ENCODE measurements at places on chromosomes 12 and 14. TPM values are rescaled to one million over a fixed set of nuclear protein-coding genes. Genes with fewer than 3 reads are reported as not detected.

Gene SINHCAF
- 169 TPM for total RNA-seq

Gene NANOG
- not detected for total RNA-seq

Gene STYK1
- total RNA-seq: not detected

Gene CCDC59
- 87.1 TPM for total RNA-seq

Gene CCDC77
- total RNA-seq: 13.2 TPM

Gene HELB
- 23.7 TPM for total RNA-seq

Gene GCH1
- 57.3 TPM for total RNA-seq

- peaks cover 40% of the 10 kb centered on the region for H3K4me1 ChIP-seq
- H3K27ac ChIP-seq: no peak overlapping the region
- no peaks in the 10 kb centered on the region for H3K27me3 ChIP-seq
- DNase-seq: no peak
- H3K4me3 ChIP-seq: no peak overlapping the region
- peaks cover 21% of the 10 kb centered on the region for H3K36me3 ChIP-seq
Observed at GRCh38 chr14:61766151-61766550, 3.9 kb downstream of the SNAPC1 start.

DNA sequence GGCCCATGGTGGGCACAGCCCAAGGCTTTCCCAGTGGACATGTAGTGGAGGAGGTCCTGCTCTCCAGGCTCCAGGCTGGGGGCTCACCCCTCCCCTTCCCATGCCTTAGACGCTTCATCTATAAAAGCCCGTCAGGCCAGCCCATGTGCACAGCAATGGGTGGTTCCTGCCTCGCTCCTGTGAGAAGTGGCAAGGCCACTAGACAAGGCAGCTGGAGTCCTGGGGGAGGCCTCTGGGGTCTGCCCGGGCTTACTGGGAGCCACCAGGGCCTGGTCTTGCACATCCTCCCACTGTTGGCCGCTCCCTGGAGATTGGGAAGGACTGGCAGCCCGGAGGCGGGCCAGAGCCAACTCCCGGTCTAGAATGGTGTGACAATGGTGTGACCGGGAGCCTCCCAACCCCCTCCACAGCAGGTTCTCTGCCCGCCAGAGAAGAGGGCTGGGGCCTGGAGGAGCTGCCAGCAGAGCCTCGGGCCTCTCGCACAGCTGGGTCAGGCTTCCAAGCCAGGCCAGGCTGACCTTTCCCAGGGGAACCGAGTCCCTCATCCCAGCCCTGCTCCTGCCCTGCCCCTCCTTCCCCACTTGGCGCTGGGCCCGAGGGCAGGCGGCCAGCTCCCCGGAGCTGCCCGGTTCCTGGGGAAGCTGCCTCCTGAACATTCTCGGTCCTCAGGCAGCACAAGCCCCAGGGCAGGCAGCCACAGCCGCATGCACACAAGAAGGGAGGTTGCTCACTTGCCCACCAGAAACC lies 97.9 kb downstream of the RFLNA start:
- no peak overlapping the region for H3K4me3 ChIP-seq
- H3K27me3 ChIP-seq: no peaks in the 10 kb centered on the region
- no peak for DNase-seq
- H3K36me3 ChIP-seq: peaks cover 8% of the 10 kb centered on the region
- no peak overlapping the region for H3K27ac ChIP-seq

- no peaks in the 10 kb centered on the region for H3K4me1 ChIP-seq
- no peaks in the 10 kb centered on the region for H3K27me3 ChIP-seq
- no peaks in the 10 kb centered on the region for H3K36me3 ChIP-seq
Observed at GRCh38 chr12:31407562-31407961, 81.6 kb upstream of the SINHCAF start.

- H3K4me3 ChIP-seq: no peak overlapping the region
- no peak overlapping the region for H3K27ac ChIP-seq
- H3K27me3 ChIP-seq: no peaks in the 10 kb centered on the region
Observed at GRCh38 chr14:68718023-68718990, 74.6 kb downstream of the ZFP36L1 start.

- DNase-seq: no peak
- H3K36me3 ChIP-seq: no peaks in the 10 kb centered on the region
- H3K4me1 ChIP-seq: no peaks in the 10 kb centered on the region
- H3K4me3 ChIP-seq: no peak overlapping the region
Observed at GRCh38 chr14:53002576-53002975, 51.7 kb upstream of the FERMT2 start.

Measured in activated naive CD4-positive, alpha-beta T cell treated with anti-CD3 and anti-CD28 coated beads for 36 hours (primary cell).